Psoas muscle (tissue), 8 donors: ENCODE measurements at places on chromosomes 2 and 18. TPM values are rescaled to one million over a fixed set of nuclear protein-coding genes. Genes with fewer than 3 reads are reported as not detected.

DNA sequence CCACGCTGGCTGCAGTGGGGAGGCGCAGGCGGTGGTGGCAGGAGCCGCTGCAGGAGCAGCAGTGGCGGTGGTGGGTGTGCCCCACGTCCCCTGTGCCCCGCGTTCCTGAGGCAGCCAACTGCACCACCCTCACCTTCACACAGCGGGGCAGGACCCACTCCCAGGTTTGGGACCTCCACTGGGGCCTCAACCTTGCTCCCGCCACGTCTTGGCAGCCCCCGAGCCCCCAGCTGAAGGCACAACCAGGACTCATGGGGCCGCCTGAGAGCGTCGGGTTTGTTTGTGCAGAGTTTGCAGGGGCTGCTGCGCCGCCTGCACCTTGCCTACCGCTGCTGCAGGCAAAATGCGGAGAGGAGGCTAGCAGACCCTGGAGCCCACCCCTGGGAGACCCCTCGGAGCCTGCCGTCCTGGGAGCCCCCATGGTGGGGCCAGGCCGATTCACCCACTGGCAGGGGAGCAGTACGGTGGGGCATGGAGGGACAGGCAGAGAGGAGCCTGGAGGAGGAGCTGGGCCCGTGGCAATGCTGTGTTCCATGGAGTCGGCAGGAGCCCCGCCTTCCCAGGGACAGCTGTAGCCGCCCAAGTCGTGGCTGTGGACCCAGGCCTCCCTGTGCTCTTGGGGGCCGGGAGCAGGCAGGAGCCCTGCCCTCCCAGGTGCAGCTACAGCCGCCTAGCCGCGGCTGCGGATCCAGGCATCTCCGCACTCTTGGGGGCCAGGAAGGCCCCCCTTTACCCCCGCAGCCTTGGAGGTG is 14.7 kb upstream of the EML6 start:
- peak; percentile 23 for DNase-seq

DNA sequence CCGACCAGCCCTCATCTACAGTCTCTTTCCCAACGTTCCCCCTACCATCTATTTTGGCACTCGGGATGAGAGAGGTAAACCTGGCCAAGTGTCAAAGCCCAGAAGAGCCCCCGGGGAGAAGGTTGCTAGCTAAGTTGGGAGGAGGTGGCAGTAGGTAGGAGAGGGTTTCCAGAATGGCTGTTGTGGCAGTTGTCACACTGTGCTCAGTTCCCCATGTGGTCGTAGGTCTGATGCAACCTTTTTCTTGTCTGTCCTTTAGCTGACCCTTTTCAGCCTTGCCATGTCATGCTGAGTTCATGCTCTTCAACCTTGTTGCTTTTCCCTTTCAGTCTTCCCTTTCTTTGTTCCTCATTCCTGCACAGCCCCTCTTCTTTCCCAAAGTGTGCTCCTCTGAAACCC is 34.5 kb downstream of the TTLL4 start:
- DNase-seq = no peak

- DNase-seq = no peak
These were observed 74.8 kb upstream of the ADAM23 start for GRCh38 chr2:206368484-206368883.

- no peak for DNase-seq
These were observed 677 bp downstream of the GAD1 start for GRCh38 chr2:170817093-170818035.

HDHD2 gene
- polyA plus RNA-seq = 18.5 TPM
